ENCODE measurements at places on chromosomes 3 and 15. TPM values are rescaled to one million over a fixed set of nuclear protein-coding genes. Genes with fewer than 3 reads are reported as not detected.
A peak's percentile ranks its signal among the peaks of the same experiment; 100 is the strongest.

DNA sequence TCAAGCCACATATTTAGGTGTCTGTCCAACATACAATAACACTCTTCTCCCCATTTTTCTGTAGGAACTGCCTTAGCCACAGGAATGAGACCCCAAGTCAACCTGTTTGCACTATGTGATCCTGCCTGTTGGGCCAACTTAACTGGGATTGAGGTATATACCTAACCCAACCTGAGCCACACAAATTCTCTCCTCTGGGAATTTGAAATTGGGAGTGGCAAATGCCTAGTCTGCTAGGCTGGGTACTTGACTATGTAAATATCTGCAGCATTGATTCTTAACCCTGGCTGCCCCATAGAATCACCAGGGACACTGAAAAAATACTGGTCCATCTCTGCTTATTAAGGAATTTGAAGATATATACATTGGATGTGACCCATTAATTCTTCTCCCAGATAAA is 35.2 kb upstream of the TNIK start:
- DNase-seq = no peak

- DNase-seq = peak; percentile 72
These were observed 901 bp downstream of the ICE2 start for GRCh38 chr15:60477916-60478565.

- DNase-seq = peak; percentile 10
These were observed 1336.3 kb upstream of the CADM2 start for GRCh38 chr3:83622526-83622925.

DNA sequence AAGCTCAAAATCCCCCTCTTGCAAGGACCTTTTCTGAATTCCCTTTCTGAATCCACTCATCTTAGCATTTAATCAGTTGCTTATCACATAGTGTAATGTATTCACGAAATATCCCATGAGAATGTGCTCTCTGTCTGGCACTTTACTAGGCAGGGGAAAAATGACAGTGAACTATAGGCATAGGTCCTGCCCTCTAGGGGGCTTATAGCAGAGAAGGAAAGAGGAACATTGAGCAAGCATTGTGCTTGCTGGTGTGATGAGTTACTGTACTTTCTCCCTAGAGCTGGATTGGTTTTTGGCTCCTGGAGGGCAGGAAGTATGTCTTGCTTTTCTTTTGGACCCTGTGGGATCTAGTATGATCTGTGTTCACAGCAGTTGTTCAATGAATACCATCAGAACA is 26.5 kb downstream of the DUOX2 start:
- DNase-seq = no peak

DNA sequence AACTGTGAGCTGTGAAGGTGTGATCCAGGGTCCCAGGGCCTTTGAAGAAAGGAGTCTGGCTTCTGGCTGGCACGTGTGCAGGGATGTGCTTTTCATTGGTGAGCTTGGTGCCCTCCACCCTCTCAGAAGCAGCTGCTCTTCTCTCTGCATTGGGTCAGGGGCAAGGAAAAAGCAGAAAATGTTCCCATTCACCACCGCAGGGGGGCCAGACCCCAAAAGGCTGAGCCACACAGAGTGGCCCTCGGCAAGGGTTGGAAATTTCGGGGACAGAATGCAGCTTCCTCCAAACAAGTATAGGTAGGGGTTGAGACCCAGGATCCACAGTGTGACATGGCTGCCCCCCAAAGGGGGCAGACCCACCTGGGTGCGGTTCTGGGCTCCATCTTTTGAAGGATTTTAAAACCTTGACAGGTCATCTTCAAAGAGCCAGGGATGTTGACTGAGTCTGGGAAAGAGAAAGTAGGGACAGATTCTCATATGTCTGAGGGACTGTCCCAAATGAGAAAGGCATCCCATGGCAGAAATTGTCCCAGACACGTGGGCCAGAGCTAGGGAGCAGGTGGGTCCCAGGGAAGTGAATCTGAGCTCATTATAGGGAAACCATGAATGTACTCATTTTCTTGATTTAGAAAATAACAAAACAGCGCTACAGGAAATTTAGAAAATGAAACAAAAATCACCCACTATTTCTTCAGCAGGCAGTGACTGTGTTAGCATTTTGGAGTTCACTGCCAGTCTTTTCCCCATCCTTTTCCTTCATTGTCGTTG is 2.7 kb downstream of the CSK start:
- DNase-seq = no peak

GRCh38 chr3:12302564-12302963 is 13.7 kb downstream of the PPARG start:
- DNase-seq = no peak

Gene LOXL1
- polyA plus RNA-seq = 48.0 TPM

Measured in muscle of leg (tissue), 16 donors.